ENCODE measurements at places on chromosomes 2 and 18. TPM values are rescaled to one million over a fixed set of nuclear protein-coding genes. Genes with fewer than 3 reads are reported as not detected.
A peak's percentile ranks its signal among the peaks of the same experiment; 100 is the strongest.

DNA sequence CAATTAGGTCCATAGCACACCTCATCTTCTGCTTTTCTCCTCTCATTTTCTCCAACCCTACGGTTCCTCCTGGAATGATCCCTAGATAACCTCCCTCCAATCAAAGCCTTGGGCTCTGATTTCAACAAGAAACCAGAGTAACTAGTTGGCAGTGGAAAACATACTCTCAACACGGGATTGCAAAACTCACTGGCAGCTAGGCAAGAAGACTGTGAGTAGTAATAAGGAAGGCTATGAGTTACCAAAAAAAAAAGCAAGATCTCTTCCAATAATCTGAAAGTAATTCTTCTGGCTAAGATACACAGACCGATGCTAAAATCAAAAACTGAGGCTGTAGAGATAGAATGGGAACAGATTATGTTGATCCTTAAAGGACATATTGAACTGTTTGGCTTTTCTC is 28.4 kb upstream of the CCDC102B start:
- DNase-seq, result no peak

SPATA3 gene
- total RNA-seq, result not detected

DNA sequence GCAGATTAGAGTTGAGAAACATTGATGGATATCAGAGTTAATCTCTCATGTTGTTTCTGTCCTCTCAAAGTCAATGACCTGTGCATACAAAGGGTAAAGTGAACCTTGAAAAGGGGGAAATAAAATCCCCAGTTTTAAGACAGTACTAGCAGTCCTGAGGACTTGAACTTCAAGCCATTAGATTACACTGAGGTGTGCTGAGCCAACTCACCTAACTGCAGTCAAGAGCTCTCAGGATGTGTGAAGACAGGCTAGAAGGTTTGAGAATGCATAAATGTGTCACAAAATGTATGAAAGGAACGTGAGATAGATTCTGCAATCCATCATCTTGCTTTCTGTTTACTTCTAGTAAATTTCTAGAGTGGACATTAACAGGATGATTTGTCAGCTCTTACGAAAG is 35.5 kb downstream of the DOCK10 start:
- no peak for DNase-seq

DNA sequence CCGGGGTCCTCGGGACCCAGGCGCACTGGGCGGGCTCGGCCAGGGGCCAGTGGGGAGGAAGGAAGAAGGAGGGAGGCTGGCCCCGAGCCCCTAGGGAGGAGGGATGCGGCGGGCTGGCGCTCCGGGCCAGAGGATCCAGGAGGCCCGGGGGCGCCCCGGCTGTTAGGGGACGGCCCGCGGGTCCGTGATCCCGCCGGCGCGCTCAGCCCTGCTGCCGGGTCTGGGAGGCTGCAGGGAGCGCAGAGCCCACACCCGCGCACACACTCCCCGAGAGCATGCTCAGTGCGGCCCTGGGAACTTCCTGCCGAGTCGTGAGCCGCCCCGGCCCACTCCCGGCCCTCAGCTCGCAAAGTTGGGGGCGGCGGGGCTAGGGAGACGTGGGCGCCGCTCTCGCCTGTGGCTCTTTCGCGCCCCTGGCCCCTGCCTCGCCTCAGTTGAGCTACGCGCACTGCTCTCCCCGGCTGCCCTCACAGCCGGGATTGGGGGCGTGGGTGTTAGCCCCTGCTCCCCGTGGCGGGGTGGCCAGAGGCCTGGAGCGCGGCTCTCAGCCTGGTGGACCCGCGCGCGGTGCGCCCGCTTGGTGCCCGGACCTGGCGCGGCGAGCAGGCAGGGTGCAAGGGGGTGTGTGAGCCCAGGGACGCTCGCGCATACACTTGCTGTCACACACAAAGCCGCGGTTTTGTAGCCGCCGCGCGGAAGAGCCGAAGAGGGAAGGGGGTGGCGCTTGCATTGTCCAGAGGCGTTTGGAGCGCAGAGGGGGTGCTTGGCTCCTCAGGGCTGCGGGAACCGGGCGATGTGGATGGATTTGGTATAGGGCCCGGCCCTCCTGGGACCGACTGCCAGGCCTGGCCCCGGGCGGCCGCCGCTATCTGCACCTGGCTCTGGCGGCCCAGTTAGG is 132.9 kb upstream of the MGAT5 start:
- peak; percentile 34 for DNase-seq

GRCh38 chr18:45726603-45727002 is 2.6 kb downstream of the SLC14A1 start:
- no peak for DNase-seq

DNA sequence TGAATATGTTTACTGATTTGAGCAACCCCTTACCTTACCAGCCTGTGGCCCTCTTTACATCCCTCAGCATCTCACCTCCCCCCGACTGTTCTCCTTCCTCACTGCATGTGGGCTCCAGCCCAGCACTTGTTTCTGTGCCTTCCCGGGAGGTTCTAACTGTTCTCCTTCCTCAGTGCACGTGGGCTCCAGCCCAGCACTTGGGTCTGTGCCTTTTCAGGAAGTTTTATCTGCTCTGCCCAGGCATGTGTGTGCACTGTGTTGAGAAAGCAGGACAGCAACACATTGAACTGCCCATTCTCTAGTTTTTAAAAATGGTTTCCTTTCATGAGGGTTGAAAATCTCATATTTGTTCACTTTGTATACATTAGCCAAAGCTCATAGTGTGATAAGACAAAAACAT is 158.4 kb downstream of the ATP9B start:
- no peak for DNase-seq

GRCh38 chr18:11548396-11548795 is 61.0 kb upstream of the SLC35G4 start:
- no peak for DNase-seq

DNA sequence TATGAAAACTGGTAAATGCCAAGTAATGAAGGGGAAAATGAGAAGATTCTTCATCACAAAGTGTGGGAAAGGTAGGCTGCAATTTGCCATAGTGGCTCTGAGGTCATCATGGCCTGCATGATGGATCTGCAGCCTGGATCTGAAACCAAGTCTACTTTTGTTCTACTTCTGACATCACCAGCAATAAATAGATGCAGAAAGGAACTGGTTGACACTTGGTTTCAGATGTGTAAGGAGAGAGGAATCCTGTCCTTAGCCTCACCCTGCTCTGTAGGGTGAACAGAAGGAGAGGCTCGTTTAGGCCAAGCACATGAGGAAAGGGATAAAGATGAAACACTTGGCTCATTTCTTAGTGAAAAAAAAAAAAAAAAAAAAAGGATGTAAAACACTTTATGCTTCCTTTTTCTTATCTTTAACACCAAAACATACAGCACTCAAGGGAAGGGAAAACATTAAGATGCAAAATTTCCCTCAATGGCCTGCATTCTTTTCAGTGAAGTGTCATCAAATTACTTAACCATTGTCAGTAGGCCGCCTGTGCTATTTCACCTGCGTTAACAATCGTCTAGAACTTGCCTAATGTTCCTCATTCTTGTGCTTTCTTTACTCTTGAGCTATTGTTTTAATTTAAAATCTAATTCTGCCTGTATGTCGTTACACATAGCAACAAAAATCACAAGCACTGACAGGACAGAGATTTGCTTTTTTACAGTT is 3.9 kb downstream of the NEB start:
- no peak for DNase-seq

BUB1 gene
- total RNA-seq, result 66.1 TPM

DNA sequence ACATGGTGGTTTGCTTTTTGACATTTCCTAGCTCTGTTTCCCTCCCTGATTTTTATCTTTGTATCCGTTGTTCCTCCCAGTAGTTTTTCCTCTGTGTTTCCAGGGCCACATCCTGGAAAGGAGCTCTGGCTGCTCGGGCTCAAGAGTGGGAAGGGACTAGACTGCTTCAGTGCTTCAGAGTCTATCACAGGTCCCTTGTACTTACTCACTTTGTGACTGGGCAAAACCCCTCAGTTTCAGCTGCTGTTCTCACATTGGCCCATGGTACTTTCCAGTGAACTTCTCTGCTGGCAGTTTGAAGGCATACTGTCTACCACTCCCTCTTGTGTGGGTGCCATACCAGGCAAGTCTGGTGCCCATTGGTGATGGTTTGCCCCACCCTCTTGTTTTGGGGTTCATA is 7.5 kb upstream of the STAMBP start:
- DNase-seq, result no peak

RAB11FIP5 gene
- total RNA-seq, result 20.2 TPM

GRCh38 chr18:61199171-61199848 is 133.9 kb upstream of the CDH20 start:
- no peak for DNase-seq

DNA sequence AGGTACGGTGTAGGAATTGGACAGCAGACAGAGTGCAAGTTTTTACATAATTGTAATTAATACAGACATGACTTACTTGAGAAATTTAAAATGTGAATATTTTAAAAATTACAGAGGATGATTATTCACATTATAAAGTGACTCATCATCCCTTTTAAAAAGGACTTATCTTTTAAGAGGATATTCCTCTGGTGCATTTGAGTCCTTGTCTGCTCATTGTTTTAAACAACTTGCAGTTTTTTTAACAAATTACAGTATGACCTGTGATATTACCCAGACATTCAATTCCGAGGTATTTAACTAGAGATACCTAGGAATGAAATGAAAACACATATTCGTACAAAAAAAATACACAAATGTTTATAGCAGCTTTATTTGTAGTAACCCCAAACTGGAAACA is 38.0 kb downstream of the SPTBN1 start:
- DNase-seq, result no peak

OSR1 gene
- total RNA-seq, result 1.4 TPM

- DNase-seq, result no peak
Measured at GRCh38 chr18:12944709-12945108, 3.1 kb upstream of the SEH1L start.

GRCh38 chr2:241863536-241863954 is 4.9 kb upstream of the PDCD1 start:
- no peak for DNase-seq

FER1L5 gene
- not detected for total RNA-seq

DNA sequence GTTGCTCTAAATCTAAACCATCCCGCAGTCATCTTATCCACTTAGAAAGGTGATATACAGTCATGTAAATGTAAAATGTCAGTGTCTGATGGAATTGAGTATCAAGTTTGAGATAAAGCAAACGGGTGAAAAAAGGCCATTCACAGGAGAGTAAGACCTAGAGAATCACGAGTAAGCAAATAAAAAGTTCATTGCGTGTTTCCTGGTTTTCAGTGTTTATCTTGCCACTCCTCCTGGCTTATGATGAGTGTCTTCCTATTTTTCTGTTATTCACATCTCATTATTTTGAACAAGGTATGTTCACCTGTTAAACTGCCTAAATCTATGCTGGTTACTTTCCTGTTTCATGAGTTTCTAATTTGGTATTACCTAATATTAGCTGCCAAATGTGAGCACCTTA is 68.8 kb downstream of the ITGA4 start:
- no peak for DNase-seq

DNA sequence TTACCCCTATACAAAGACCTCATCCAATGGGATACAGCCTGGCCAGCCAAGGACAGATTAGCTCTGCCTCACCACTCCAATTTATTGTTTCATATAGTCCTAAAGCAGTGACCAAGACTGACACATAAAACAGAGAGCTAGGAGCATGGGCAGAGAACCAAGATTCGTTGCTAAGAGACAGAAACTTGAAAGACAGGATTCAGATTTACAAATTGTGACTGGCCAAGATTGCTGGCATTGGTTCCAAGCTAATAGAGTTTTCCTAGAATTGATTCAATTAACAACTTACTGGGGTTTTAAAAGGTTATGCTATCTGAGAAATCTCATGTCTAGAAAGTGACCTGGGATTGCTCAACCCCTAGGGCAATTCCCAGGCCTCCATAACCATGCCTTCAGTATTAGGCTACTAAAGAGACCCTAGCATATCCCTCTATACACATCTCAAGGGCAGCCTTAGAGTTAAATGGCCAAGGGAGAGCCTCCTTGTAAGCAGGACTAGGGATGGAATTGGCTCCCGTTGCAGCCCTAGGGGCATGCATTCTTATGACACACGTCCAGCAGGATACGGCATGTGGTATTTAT is 75.6 kb downstream of the ICOS start:
- DNase-seq, result peak; percentile 41

GRCh38 chr2:60445684-60446179 is 107.7 kb downstream of the BCL11A start:
- no peak for DNase-seq

SATB2 gene
- total RNA-seq, result 11.2 TPM

GRCh38 chr2:50591642-50592041 is 440.3 kb downstream of the NRXN1 start:
- DNase-seq, result no peak

DNA sequence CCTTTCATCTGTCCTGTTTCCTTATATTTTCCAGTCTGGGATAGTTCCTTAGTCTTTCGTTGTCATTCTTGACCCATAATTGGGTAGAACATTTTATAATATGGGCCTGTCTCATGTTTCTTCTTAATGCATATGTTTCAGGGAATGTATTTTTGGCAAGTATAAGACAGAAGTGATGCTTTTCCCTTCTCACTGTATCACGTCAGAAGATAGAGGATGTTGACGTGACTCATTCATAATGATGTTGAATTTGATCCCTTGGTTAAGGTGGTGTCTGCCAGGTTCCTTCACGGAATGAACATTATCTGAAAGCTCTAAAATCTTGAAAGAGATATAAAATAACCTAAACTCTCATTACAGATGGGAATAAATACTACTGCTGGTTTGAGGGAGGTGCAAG is 18.8 kb downstream of the CDH7 start:
- no peak for DNase-seq

CEP76 gene
- total RNA-seq, result 10.1 TPM

- DNase-seq, result no peak
Measured at GRCh38 chr2:132581991-132582738, 87.8 kb downstream of the LYPD1 start.

DNA sequence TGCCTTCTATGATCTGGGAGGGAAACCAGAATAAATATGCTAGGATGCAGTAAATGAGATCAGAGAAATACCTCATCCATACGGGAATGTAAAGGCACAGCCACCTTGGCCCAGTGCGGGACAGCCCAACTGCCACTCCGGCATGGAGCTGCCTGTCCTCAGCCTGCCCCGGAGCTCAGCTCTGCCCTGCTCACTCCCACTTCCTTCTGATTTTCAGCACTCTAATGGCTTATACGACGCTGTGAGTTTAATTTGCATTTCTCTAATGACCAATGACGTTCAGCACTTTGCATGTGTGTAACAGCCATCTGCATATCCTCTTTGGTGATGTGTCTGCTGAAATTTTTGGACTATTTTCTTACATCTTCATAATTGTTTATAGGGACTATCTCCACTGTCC is 172.5 kb upstream of the RAB6C start:
- no peak for DNase-seq

DNA sequence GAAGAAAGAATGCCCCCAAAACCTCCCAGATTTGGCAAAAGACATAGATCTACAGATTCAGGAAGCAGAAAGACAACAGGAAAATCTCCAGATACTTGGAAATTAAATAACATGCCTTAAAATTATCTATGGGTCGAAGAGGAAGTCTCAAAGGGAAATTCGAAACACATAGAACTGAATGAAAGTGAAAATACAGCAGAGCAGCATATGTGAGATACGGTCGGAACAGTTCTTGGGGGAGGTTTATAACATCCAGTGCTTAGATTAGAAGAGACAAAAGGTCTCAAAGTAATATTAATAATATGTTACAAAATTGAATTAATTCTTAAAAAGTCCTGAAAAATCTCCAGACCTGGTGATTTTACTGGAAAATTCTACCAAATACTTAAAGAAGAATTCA is 14.3 kb downstream of the KCNG2 start:
- no peak for DNase-seq

- no peak for DNase-seq
Measured at GRCh38 chr18:28409811-28410210, 232.9 kb upstream of the CDH2 start.

TMEM131 gene
- total RNA-seq, result 25.4 TPM

GRCh38 chr2:241952816-241953215 is 83.3 kb downstream of the RTP5 start:
- no peak for DNase-seq

Measured in Calu3 (cell line).